ENCODE measurements at places on chromosomes 2 and 18. TPM values are rescaled to one million over a fixed set of nuclear protein-coding genes. Genes with fewer than 3 reads are reported as not detected.

DNA sequence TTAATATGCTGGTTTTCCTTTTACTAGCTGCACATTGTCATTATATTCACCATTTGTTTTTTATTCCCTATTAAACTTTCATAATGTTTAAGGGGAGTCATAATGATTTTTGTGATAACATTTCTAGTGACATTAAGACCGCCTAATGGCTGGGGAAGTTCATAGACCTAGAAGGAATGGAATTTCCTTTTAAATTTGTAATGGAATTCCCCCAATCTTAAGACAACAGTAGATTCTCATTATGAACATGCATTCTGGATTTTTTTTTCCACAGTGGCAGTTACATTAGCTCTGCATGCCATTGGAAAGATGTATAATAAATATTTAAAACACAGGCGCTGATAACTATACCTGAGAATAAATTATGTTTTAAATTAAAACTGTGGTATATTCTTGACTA, 8.4 kb downstream of the YPEL5 start:
- no peak for ATAC-seq

GRCh38 chr2:66443979-66444861, 9.3 kb downstream of the MEIS1 start:
- no peak for ATAC-seq

EPB41L3 gene
- 0.13 TPM for total RNA-seq

STAT1 gene
- total RNA-seq: 163 TPM

REG1B gene
- not detected for total RNA-seq

SIX3 gene
- not detected for total RNA-seq

ZSWIM2 gene
- total RNA-seq: not detected

Data from activated T-helper 17 cell treated with anti-CD3 and anti-CD28 coated beads, Interleukin-2, amount 50 U/mL, for 72 hours (primary cell).